ENCODE measurements at places on chromosomes 7 and 10. TPM values are rescaled to one million over a fixed set of nuclear protein-coding genes. Genes with fewer than 3 reads are reported as not detected.
A peak's percentile ranks its signal among the peaks of the same experiment; 100 is the strongest.

TPST1 gene
- polyA plus RNA-seq: 0.24 TPM

DNA sequence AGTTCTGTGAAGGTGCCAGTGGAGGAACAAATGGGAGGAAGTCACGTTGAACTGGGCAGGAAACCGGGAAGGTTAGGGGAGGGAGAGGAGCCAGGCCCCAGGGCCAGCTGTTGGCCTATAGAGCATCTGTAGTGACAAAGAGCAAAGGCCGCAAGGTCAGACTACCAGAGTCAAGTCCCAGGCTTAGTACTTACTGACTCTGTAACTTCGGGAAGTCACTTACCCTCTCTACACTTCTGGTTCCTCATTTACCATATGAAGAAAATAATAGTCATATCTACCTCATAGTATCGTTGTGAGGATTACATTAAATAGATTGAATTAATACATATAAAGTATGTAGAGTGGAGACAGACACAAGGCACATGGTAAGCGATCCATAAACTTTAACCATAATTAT, 101.8 kb upstream of the FZD1 start:
- no peak for DNase-seq

- no peak for DNase-seq
Observed at GRCh38 chr10:105063796-105064195, 422.7 kb downstream of the SORCS3 start.

DNA sequence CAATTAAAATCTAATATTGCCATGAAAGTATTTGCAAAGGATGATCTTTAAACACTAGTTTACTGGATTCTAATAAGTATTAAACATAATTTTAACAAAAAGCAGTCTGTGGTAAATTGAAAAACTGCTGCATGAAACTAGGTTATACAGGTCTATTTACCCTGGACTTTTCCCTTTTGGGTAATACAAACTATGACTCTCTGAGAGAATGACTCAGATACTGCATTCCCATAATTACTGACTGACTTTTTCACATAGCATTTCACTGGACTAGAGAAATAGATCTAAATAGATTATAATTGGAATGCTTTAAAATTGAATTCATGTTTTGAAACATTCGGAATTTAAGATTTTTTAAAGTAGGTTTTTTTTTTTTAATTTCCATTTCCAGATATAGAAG, 395.7 kb downstream of the THSD7A start:
- DNase-seq: no peak

HOXA3 gene
- not detected for polyA plus RNA-seq

GRCh38 chr7:120931243-120931642, 19.3 kb upstream of the ING3 start:
- DNase-seq: no peak

GRCh38 chr10:19958787-19959186, 142.6 kb downstream of the PLXDC2 start:
- DNase-seq: no peak

COL26A1 gene
- polyA plus RNA-seq: not detected

- peak; percentile 17 for DNase-seq
Observed at GRCh38 chr7:74625446-74625845, 32.1 kb upstream of the GTF2I start.

DNA sequence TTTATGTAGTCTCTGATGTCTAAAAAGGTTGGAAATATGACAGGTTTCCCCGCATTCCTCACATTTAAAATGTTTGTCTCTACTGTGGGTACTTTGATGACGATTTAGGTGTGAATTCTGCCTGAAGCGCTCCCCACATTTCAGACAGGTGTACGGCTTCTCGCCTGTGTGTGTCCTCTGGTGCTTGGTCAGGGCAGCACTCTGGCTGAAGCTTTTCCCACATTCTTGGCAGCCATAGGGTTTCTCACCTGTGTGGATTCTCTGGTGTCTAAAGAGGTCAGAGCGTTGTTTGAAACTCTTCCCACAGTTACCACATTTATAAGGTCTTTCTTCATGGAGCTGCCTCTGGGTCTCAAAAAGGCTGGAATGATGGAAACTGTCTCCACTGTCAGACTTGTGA, 6.3 kb downstream of the ZNF394 start:
- DNase-seq: no peak

DNA sequence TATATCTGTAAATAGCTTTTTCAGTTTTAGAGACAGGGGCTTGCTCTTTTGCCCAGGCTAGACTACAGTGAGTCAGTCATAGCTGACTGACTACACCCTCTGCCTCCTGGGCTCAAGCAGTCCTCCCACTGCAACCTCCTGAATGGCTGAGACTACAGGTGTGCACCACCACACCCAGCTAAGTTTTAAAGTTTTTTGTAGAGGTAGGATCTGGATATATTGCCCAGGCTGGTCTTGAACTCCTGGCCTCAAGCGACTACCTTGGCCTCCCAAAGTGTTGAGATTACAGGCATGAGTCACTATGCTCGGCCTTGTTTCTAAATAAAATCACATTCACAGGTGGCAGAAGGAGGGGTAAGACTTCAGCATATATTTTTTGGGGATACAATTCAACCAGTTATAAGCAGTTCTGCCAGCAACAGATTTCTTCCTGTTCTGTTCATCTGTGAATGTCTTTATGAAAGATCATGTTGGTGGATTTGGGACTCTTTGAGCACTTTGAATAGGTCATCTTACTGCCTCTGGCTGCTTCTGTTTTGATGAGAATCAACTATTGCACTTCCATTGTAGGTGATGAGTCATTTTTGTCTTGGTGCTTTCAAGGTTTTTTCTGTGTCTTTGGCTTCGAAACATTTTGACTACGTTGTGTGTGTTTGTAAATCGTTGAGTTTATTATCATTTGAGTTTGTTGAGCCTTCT, 15.7 kb downstream of the RBM33 start:
- DNase-seq: no peak

- DNase-seq: no peak
Observed at GRCh38 chr10:129846991-129847391, 117.1 kb downstream of the EBF3 start.

RBP4 gene
- polyA plus RNA-seq: not detected

ZNF467 gene
- polyA plus RNA-seq: 1.2 TPM

COL17A1 gene
- not detected for polyA plus RNA-seq

GRCh38 chr10:50501478-50501877, 122.3 kb downstream of the SGMS1 start:
- DNase-seq: no peak

AEBP1 gene
- polyA plus RNA-seq: 2.3 TPM

ZNF777 gene
- polyA plus RNA-seq: 0.19 TPM

- no peak for DNase-seq
Observed at GRCh38 chr10:73433538-73433867, at the start of gene MSS51. TSS of gene MSS51 (minus strand) at chr10:73433561. CDS start at chr10:73428284, 5,277 bp downstream.

DNA sequence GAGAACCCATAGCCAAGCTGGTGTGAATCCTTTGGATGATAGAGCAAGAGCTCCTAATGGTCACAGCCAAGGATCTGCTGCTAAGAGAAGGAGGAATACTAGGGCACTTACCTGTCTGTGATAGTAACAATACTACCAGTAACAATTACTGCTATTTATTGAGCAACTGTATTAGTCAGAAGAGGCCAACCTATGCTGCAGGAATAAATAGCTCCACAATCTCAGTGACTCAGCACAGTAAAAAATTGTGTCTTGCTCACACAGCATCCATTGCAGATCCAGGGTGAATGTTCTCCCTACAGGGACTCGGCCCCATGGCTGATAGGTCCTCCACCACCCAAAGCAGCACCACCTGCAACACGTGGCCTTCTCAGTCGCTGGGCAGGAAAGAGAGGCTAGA, 257.6 kb upstream of the ZMIZ1 start:
- DNase-seq: no peak

MMD2 gene
- not detected for polyA plus RNA-seq

DNA sequence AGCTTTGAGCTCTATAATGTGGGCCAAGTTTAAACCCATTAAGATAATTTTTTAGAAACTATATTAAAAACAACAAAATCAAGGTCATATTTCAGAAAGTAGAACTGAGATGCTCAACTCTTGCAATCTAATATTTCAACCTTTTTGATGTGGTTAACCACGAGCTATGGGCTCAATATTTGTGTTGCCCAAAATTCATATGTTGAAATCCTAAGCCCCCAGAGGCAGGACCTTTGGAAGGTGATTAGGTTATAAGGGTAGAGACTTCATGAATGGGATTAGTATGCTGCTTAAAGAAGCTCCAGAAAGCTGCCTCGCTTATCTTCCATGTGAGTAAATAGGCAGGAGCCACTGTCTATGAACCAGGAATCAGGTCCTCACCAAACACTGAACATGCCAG, 284.4 kb downstream of the CRPPA start:
- DNase-seq: no peak

GRCh38 chr10:107450056-107450455, 285.6 kb upstream of the SORCS1 start:
- no peak for DNase-seq

- no peak for DNase-seq
Observed at GRCh38 chr10:12097791-12098190, 29.0 kb downstream of the DHTKD1 start.

GRCh38 chr10:97080051-97080776, 105.5 kb downstream of the SLIT1 start:
- DNase-seq: no peak

NUTM2E gene
- not detected for polyA plus RNA-seq

DNA sequence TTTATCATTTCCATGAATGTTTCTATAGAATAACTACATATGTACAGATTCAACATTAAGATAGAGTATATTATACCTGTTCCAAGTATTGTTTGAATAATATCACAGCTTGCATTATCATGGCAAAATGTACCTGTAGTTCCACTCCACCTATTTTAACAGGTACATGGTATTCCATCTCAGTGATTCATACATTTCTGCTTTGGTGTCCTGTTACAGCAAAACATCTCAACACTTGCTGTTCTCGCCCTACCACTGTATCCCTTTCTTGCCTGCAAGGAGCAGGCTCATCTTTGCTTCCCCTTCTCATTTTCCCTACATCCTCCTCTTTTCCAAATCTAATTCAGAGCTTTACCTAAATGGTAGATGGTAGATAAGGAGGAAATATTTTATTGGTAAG, 27.1 kb upstream of the SGCE start:
- no peak for DNase-seq

FGF8 gene
- polyA plus RNA-seq: not detected

GRCh38 chr10:6416892-6417512, 163.1 kb downstream of the PRKCQ start:
- DNase-seq: peak; percentile 52

DNA sequence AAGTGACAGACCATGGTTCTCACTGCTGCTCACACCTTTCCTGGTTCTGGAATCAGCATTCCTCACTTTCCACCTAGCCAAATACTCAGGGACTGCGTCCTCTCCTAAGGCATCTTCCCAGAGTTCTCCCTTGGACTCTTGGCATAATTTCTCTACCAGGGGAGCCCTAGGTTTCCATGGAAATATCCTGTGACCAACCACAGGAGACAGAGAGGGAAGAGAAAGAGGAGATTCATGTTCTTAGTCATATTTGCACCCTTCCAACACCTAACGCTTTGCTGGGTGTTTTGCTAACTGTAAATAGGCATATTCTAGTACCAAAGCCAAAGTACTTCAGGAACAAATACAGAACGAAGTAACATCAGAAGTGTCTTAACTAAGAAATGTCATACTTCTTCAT, 28.6 kb downstream of the DENND11 start:
- DNase-seq: no peak
